ENCODE measurements at places on chromosomes 1 and 21.

DNA sequence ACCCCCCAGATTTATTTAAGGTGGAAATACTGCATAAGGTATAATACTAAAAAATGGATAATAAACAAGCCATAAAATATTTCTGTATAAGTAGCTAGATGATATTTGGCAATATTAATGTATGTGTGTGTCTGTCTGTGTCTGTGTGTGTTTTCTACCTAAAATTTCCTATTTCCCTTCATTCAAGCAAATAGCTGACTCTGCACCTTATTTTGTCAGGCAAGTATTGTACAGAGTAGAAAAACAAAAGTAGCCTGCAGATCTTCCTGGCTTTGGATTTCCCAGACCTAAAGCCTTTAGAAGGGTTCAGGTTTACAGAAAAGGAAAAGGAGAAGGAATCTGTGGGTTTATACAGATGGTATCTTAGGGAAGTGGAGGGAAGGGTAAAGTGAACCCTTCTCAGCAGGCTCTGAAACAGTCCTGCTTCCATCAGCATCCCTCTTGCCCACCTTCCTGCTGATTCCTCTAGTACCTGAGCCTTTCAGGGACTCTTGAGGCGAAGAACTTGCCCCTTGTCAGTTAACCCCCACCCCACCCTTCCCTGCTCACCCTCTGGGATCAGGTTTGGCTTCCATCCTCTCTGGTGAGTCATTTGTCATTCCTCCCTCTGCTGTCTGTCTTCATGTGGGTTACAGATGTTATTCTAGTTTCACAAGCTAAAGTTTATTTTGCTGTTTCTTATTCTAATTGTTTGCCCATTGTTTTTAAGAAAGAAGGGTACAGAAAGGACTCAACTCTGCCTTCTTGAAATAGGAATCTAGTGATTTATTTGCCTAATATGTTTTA is 21.7 kb upstream of the RGS16 start:
- DNase-seq: no peak

DNA sequence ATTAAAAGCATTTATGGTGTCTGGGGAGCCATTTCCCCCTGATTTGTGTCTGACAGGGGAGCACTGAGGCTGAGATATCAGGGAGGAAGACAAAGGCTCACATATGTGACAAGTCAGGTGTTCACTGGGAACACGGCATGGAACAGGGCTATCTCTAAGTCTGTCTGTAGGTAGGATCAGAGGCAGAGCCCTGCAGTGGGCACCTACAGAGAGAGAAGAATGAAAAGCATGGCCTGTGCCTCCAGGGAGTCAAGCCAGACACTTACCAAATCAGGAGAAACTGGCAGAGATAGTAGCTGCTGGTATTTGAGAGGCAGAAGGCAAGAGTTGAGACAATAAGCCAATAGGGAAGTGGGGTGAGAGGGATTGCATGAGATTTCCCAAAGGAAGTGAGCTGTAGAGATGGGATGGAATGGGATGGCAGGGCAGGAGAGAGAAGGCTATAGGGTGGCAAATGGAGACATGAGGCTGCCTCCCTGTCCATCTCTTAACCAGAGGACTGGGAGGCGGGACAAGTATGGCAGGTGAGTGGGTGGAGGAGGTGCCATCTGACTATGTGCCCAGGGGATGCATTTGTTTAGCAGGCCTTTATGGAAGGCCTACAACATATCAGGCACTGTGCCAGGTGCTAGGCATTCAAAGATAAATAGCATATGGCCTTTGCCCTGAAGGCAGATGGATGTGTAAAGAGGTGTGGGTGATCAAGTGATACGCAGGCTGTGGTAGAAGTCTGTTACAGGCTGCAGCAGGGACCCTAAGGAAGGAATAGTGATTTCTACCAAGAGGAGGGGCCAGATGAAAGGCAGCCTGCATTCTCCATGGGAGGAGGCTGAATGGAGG is 136.2 kb upstream of the IPO9 start:
- no peak for DNase-seq

DNA sequence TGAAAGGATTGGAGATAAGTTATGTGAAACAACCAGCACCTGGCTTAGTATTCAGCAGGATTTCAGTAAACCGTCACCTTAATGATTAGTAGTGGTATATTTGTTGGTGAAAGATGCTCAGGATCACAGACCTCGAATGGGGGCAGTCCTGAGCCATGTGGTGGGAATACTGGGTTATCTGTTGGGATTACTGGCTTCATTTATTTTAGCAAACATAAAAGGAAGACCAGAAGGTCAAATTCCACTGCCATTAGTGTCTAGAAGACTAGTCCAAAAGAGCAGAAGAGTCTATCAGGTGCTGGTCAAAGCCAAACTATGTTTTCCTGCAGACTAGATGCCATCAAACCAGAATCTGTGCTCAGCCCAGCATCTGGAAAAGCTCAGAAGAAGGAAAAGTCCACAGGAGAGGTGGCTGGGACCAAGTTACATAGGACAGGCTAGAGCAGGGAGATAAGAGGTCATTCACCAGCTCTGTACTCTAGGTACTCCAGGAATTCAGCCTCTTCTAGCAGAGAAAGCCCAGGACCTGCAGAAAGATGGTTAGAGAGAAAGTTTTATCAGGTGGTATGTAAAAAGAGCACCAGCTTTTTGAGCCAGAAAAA is 343.4 kb downstream of the PLPP3 start:
- DNase-seq: no peak

- DNase-seq: no peak
Measured at GRCh38 chr1:24416666-24417391, 1.2 kb downstream of the NIPAL3 start.

DNA sequence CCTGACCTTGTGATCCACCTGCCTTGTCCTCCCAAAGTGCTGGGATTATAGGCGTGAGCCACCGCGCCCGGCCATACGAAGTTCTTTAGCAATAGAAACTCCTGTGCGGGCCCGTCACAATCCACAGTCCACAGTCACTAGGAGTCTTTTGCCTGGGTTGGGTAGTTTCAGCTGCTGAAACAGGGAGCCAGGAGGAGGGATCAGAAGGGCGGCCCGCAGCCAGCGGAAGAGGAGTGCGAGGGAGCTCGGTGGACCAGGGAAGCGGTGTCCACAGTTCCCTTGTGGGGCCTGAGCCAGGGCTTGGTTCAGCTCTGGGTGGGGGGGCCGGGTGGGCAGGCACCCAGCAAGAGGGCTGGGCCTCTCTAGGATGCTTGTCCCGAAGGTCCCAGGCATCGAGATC is 17.9 kb upstream of the HSPG2 start:
- DNase-seq: peak; percentile 70

DNA sequence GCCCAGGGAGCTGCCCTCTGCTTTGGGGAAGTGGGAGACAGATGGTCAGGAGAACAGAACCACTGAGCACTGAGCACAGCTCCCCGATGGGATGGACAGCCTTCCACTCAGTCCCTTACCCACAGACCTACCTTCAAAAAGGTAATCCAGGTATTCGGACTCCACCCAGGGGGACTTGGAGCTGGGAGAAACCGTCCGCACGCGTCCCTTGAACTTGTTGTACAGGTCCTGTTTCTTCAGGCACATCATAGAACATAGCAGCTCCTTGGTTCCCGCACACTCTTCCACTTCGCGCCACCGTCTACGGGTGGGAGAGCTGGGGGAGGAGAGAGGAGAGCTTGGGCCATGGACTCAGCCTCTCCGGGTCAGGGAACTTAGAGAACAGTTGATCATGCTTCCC is 17.8 kb downstream of the IFNLR1 start:
- no peak for DNase-seq

DNA sequence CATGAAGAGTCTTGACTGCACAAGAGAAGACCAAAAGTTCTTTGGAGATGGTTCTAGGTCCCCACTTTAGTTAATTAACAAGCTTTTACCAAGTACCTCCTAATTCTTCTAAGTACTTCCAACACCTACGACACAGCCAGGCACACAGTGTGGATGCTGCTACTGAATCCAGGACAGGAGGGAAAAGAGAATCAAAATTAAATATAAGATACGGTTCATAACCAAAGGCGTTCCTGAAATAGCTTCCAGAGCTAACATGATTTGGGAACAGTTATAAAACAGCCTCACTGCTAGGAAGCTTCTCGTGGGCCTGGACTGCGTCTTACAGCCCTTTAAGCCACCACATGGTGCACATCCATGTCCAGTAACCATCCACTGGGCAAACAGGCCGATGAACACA is 75.0 kb downstream of the CD34 start:
- DNase-seq: peak; percentile 13

- DNase-seq: no peak
Measured at GRCh38 chr1:43082740-43083139, 89.3 kb downstream of the EBNA1BP2 start.

DNA sequence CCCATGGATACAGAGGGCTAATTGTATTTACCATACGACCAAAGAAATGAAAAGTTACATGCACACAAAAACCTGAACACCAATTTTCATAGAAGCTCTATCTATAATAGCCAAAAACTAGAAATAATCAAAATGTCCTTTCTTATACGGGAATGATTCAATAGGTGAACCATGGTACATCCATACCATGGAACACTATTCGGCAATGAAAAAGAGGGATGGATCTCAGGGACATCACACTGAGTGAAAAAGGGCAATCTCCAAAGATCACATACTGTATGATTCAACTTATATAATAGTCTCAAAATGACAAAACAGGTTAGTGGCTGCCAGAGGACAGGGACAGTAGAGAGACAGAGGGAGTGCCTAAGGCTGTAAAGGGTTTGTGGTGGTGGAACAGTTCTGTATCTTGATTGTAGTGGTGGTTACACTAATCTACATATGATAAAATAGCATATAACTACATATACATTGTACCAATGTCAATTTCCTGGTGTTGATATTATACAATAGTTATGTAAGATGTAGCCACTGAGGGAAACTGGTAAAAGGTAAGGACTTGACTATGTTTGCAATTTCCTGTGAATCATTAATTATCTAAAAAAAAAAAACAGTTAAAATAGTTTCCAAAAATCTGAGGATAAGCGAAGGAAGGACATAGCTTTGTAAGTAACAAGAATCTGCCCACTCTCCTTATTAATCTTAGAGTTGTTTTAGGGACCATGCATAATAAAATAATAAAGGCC is 3.7 kb downstream of the RSBN1 start:
- DNase-seq: no peak

DNA sequence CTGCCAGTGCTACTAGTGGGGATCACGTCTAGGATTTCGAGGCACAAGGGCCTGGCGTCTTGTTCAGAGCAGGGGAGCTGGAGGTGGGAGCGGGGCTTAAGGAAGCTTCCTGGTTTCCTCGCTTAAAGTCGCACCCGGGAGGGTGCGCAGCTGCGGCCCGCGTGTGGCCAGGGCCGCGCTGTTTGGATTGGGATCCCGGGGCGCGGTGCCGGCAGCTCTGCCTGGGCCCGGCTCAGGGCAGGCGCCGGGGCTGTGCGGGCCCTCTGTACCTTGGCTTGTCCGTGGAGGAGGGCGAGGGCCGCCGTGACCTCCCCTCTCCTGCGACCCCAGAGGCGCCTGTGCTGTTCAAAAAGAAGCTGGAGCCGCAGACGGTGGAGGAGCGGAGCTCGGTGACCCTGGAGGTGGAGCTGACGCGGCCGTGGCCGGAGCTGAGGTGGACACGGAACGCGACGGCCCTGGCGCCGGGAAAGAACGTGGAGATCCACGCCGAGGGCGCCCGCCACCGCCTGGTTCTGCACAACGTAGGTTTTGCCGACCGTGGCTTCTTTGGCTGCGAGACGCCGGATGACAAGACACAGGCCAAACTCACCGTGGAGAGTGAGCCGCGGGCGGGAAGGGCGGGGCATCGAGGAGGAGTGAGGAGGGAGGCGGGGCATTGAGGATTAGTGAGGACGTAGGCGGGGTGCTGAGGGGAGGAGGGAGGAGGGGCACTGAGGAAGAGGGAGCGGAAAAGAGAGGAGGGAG is 67.8 kb downstream of the OBSCN start:
- peak; percentile 93 for DNase-seq

DNA sequence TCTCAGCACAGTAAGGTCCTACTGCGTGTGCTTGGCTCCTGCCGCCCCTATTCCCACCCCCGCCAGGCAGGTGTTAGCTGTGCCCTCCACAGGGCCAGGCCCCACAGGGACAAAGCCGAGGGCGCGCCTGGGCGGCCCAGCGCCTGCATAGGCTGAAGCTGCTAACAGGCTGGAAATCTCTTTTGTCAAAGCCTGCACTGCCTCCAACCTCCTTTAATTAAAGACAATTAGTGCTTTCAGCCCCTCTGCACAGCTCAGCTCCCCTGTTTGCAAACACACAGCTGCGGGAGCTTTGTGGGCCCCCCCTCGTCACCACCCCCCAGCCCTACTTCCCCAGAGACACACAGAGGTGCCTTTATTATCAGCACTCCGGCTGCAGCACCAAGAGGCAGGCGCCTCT is 95.9 kb downstream of the EPHB2 start:
- no peak for DNase-seq

- no peak for DNase-seq
Measured at GRCh38 chr1:1940123-1940425, 21.0 kb upstream of the TMEM52 start.

DNA sequence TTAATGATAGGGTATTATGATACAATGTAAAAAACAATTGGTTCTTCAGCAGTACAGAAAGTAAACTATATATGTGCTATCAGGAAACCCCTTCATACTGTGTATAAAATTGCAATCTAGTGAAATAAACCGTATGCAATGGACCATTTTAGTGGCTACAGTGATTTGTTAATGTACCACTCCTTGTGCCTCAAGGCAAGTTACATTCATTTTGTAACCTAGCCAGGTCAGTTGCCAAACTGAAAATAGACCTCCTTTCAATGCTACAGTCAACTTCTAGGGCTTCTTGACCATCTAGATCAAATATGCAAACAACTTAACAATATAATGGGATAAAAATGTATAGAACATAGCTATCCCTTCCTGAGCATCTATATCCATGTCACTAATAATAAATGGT is 52.0 kb upstream of the RAVER2 start:
- no peak for DNase-seq

GRCh38 chr1:16013220-16013907 is 4.5 kb downstream of the HSPB7 start:
- DNase-seq: peak; percentile 92

GRCh38 chr1:207973898-207974568 is 63.1 kb upstream of the CD34 start:
- no peak for DNase-seq

DNA sequence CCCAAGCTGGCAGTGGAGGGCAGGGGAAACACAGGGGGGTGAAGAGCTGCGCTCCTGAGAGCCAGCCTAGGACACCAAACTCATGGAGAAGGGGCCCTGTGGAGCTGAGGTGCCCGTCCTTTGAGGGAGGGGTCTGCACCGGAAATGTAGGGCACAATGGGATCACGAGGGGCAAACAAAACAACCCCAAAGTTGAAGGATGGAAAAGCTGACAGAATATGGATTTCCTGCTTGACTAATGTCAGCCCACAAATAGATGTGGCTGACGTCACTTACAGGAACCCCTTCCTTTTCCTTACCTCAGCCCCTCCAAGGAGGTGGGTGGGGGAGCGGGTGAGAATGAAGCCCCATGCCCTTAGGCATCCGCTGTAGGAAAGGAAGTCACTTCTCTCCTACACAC is 110.9 kb downstream of the KCNN3 start:
- no peak for DNase-seq

DNA sequence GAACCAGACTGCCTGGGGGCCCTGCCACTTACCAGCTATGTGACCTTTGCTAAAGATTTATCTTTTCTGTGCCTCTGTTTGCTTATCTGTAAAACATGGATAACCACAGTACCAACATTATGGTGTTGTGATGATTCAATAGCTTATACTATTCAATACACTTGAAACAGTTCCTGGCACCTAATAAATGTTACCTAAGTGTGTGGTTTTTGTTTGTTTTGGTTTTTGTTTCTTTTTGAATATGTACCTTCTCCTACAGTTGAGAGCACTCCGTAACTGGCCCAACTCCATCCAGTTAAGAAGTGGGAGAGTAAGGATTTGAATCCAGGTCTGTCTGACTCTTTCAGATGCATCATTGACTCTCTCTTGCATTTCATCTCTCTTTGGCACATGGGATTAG is 125.8 kb upstream of the C8B start:
- no peak for DNase-seq

- no peak for DNase-seq
Measured at GRCh38 chr1:196684476-196684875, 32.6 kb downstream of the CFH start.
